ENCODE measurements at places on chromosomes 16 and 17.

DNA sequence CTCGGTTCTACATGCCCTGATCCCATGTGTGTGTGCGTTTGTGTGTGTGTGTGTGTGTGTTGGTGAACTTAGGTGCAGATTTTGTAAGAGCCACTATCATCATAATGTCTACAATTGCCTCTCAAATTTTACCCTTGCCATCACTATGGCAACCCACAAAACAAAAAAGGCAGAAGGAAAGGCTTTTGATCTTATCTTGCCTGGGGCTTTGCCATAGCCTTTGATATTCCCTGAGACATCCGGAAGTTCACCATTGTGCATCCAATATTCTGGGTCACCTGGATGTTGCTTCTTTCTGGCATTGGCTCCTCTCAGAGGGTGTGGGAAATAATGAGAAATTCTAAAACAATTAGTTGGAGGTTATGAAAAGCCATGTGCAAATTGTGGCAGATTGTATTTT lies 114.7 kb downstream of the HAPSTR1 start:
- DNase-seq = no peak

GRCh38 chr16:89134269-89134668 lies 37.3 kb upstream of the CDH15 start:
- DNase-seq = no peak

DNA sequence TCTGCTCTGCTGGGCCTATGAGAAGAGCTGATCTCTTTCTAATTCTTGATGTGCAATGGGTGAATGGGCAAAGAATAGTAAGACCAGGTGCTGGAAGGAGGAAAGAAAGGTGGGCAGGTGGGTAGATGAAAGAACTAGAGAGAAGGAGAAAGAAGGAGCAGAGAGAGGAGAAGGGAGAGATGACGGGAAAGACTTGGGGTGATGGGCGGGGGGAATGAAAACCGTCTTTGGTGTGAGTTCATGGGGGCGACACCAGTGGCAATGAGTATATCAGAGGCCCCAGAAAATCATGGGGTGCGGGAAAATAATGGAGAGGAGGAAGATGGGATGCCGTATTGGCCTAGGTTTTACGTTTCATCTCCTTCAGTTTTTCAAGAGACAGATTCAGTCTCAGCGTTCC lies 128.8 kb upstream of the PLCG2 start:
- no peak for DNase-seq

GRCh38 chr17:49527927-49528651 lies 33.0 kb downstream of the NGFR start:
- DNase-seq = no peak

GRCh38 chr17:31448467-31449077 lies 57.1 kb downstream of the RAB11FIP4 start:
- DNase-seq = no peak

DNA sequence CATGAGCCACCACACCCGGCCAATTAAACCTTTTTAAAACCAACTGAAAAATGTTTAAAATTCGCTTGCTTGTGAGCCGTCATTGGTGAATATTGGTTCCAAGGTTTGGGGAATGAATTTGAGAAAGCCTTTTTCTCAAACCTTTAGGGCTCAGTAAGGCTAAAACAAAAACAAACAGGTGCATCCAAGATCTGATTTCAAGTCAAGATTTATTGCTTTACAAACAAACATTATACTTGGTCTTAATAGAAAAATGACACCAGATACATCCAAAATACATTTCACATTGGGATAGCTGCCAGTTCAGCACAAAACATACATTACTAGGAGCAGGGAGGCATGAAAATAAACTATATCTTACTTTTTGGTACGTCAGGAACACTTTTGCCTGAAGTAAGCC lies 5.4 kb downstream of the C17orf58 start:
- no peak for DNase-seq

GRCh38 chr17:53950207-53950857 lies 127.6 kb downstream of the KIF2B start:
- DNase-seq = peak; percentile 7

GRCh38 chr17:64063766-64064224 lies 43.4 kb upstream of the ICAM2 start:
- DNase-seq = no peak

GRCh38 chr17:21573961-21574610 lies 118.2 kb upstream of the KCNJ18 start:
- DNase-seq = no peak

DNA sequence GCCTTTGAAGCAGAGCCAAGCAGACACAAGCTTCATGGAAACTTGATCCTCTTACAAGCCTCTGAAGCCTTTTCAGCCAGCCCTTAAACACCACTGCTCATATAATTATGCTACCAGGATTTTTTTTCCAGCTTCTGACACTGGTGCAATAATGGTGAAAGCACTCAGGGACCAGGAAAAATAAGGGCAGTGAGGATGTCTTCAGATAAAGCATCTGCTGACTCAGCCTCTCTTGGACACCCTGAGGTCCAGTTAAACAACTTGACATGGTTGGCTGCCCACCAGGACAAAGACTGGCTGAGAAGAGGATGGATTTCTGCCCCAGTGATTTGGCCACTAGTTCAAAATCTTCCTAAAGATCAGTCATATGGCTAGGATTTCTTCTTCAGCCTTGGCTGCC lies 124.2 kb upstream of the N4BP1 start:
- no peak for DNase-seq

GRCh38 chr17:36673637-36674277 lies 72.4 kb downstream of the MRM1 start:
- DNase-seq = no peak

DNA sequence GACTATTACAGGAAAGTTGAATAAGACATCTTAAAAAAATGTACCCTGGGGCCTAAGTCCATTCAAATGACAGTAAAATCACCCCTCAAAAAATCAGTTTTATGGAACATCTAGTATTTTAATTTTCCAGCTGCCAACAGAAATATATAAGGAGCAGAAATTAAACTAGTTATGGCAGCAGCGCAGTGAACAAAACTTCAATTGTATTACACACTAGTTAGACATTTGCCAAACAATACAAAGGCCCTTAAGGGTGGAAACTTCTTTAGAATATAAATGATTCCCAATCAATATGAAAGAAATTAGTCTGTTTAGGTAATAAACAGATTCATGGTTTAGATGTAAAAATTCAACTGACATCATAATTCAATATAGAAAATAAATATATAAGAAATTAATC lies 18.1 kb upstream of the RFFL start:
- no peak for DNase-seq

GRCh38 chr16:68194251-68194650 lies 41.7 kb downstream of the ESRP2 start:
- no peak for DNase-seq

DNA sequence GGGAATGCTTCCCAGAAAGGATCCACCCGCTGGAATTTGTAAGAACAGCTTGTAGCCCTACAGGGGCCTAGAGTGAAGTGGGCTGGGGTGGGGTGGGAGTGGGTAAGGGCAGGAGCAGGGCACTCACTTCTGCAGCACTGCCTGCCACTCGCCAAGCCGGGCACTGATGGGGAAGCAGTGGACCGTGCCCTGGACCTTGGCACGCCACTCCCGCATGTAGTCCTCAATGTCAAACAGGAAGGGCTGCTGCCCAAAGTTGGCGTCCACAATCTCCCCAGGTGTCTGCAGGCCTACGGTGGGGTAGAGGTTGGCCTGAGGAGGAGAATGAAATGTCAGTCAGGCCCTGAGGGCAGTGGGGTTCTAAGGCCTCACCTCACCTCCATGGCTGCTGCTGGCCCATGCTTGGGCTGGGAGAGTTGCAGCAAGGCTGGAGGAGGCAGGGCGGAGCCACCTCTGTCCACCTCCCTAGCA lies 15.7 kb upstream of the GFOD2 start:
- DNase-seq = no peak

- no peak for DNase-seq
Measured at GRCh38 chr17:4548721-4549531, 6.3 kb downstream of the MYBBP1A start.

DNA sequence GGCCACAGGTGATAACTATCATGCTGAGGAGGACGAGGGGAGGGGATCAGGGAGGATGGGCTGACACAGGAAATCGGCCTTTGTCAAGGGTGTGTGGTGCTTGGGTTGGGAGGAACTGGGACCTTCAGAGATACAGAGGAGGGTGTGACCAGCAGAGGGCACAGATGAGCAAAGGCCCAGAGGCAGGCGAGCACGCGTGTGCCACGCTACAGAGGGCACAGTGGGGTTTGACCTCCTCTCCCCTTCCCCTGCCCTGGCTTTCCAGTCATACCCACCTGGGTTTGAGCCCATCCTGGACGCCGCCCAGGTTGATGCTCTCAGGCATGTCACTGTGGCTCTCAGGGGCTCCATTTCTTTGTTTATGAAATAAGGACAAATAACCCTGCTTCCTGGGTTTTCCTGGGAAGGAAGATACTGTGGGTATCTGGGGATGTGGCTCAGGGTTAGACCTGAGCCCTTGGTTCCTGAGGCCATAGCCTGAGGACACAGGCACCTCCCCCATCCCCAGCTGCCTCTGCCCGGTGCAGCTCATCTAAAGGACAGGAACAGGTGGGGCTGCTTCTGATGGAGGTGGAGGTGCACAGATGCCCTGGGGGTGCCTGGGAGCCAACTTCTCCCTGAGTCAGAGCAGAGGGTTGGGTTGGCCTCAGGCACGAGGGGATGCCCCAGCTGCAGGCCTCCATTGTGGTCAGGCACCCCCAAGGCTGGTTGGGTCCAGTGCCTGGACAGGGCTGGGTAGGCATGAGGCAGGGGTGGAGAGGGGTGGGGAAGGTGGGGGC lies 51.8 kb downstream of the BEAN1 start:
- DNase-seq = peak; percentile 93

GRCh38 chr17:74805591-74805991 lies 29.4 kb upstream of the NAT9 start:
- no peak for DNase-seq

- no peak for DNase-seq
Measured at GRCh38 chr17:9255833-9256232, 234.5 kb downstream of the NTN1 start.

DNA sequence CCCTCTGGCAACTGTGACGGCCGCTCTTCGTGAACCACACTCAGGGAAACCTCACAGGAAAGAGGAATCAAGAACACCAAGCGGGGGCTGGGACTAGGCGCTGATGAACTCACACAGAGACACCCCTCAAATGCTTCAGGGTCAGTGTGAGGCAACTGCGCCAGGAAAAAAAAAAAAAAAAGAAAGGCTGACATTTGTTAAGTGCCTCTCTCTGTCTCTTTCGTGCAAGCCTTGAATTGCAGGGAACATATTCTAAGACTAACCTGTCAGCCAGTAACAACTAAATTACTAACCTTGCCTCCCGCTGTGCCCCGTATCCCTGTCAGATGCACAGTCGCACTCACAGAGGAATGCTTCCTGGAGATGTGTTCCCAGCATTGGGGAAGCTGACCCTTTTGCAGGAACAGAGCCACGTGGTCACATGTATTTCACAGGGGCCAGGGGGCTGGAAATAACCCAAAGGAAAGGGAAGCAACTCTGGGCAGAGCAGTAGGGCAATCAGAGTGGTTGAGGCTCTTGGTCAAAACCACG lies 247.8 kb downstream of the XYLT1 start:
- DNase-seq = no peak

- peak; percentile 15 for DNase-seq
Measured at GRCh38 chr16:64428463-64429113, 693.3 kb downstream of the CDH11 start.

DNA sequence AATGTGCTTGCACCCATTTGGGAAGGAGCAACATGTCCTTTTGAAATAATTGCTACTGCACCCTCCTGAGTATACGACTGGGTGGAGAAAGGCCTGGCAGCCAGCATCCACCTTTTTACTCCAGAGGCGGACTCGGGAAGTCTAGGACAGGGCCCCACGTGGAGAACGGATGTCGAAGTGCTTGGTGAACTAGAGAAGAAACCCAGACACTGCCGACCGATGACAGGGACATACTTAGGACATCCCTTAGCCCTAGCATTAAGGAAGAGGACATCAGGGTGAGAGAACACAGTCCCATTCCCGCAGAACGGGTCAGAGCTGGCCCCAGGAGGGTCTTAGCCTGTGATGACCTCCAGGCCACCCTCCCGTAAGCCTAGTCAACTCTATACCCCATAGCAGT lies 3.8 kb downstream of the YBX2 start:
- no peak for DNase-seq

DNA sequence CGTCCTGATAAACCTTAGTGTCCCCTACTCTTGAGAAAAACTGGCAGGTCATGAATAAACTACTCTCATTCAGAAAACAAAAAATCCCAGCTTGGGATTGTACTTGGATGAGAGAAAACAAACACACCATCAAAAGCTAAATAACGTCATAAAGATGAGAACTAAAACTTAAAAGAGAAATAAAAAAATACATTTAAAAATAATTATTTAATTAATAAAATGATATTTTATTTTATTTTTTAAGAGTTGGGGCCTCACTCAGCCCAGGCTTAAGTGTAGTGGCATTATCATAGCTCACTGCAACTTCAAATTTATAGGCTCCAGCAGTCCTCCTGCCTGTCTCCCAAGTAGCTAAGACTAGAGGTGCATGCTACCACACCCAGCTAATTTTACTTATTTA lies 125.4 kb upstream of the CA10 start:
- no peak for DNase-seq

- peak; percentile 93 for DNase-seq
Measured at GRCh38 chr17:6455321-6455705, 11.1 kb downstream of the PIMREG start.

GRCh38 chr17:7174603-7175326 lies 4.4 kb downstream of the ASGR1 start:
- no peak for DNase-seq

- no peak for DNase-seq
Measured at GRCh38 chr16:167122-167690, 1.4 kb downstream of the HBM start.

DNA sequence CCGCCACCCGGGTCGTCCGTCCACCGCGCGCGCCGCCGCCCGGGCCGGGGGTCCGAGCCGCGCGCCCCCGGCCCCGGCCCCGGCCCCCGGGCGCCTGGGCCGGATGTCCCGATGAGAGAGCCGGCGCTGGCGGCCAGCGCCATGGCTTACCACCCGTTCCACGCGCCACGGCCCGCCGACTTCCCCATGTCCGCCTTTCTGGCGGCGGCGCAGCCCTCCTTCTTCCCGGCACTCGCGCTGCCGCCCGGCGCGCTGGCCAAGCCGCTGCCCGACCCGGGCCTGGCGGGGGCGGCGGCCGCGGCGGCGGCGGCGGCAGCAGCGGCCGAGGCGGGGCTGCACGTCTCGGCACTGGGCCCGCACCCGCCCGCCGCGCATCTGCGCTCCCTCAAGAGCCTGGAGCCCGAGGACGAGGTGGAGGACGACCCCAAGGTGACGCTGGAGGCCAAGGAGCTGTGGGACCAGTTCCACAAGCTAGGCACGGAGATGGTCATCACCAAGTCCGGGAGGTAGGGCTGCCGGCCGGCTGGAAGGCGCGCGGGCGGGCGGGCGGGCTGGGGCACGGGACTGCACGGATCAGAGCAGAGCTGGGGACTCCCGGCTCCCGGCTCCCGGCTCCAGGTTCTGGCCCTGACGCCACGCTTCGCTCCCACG lies 548 bp downstream of the TBX2 start:
- no peak for DNase-seq

- DNase-seq = no peak
Measured at GRCh38 chr16:89588413-89589109, 13.0 kb downstream of the CPNE7 start.

GRCh38 chr17:45022655-45023339 lies 28.6 kb downstream of the DCAKD start:
- DNase-seq = no peak
